Neural crest cell (in vitro differentiated cells): ENCODE measurements at places on chromosomes 11 and 22. TPM values are rescaled to one million over a fixed set of nuclear protein-coding genes. Genes with fewer than 3 reads are reported as not detected.

Gene FAM180B
- total RNA-seq: 0.35 and 0.50 TPM in 2 replicates

Gene MUC5AC
- total RNA-seq: not detected in 2 replicates

Gene FGF3
- total RNA-seq: not detected in 2 replicates

Gene PDGFD
- total RNA-seq: 3.3 and 3.4 TPM in 2 replicates

Gene DGCR6
- 4.8 and 4.9 TPM in 2 replicates for total RNA-seq

Gene IGLL5
- not detected in 2 replicates for total RNA-seq
